Cerebellum (tissue), 4 donors: ENCODE measurements at places on chromosomes 13 and 19. TPM values are rescaled to one million over a fixed set of nuclear protein-coding genes. Genes with fewer than 3 reads are reported as not detected.

BRSK1 gene
- total RNA-seq: 69.8 TPM

IFNL1 gene
- total RNA-seq: not detected

- no peak for DNase-seq
Measured at GRCh38 chr13:54859827-54860226, 1831.2 kb downstream of the OLFM4 start.

PSG7 gene
- total RNA-seq: not detected

S1PR5 gene
- total RNA-seq: 0.18 TPM

DNA sequence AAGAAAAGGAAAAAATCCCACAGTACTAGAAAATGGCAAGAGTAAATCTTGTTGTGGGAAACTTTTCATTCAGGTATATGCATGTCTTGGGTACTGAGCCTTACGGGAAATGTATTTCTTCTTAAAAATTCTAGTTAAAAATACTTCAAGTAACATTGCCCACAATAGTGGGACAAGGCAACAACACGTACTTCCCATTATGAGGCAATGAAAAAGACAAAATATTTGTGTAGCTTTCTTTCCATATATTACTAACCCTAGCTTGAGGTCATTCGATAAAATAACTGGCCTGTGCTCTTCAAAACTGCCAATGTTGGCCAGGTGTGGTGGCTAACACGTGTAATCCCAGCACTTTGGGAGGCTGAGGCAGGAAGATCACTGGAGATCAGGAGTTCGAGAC, 99.2 kb downstream of the INSR start:
- no peak for DNase-seq

DNA sequence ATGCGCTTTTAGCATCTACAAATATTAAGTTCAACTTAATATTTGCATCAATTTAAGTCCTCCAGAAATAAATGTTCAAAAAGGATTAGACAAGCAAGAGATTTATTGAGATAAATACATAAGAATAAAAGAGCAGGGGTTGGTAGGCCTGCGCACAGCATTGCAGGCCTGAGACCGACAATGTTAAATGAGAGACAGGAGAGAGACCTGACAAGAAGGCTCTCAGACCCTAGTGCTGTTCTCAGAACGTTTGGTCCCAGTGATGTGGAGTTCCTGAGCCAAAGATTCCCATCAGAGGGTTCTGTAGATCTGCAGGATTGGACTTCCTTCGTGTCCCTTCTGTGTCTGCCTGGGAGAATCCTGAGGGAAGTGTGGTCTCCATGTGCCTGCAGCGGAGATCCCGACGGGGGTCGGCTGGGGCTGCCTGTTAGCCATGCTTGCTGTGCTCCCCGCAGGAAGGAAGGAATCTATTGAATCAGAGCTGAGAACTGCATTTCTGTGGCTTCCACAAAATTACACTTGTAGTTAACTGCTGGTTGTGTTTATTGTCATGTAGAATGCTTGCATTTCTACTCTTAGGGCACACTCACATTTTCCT, 369.9 kb upstream of the SLC10A2 start:
- DNase-seq: no peak

DNA sequence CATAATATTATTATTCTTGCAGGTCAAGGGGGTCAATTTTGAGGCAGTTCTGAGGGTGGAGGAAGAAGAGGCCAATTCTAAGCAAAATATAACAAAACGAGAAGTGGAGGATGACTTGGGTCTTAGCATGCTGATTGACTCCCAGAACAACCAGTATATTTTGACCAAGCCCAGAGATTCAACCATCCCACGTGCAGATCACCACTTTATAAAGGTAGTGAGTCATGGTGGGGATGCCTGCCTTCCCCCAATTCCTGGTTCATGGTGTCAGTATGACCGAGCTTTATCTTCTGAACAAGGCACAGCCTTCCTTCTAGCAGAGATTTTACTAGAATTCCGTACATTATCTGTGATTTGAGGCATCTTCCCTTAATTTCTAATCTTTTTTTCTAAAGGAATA, 9.4 kb upstream of the DCUN1D2 start:
- DNase-seq: no peak
